Midbrain (tissue), 1 donor: ENCODE measurements at places on chromosomes 4 and X.

- DNase-seq = no peak
These were observed 20.7 kb downstream of the NALF2 start for GRCh38 chrX:69524781-69525363.

- no peak for DNase-seq
These were observed 98.6 kb upstream of the NKX1-1 start for GRCh38 chr4:1504595-1505500.

GRCh38 chrX:17860811-17861488 is at the start of gene RAI2:
Gene RAI2 (minus strand): TSS chrX:17861298. CDS start chrX:17802010, 59,288 bp downstream.
- DNase-seq = no peak

GRCh38 chr4:3433138-3433869 is 8.5 kb upstream of the HGFAC start:
- no peak for DNase-seq

DNA sequence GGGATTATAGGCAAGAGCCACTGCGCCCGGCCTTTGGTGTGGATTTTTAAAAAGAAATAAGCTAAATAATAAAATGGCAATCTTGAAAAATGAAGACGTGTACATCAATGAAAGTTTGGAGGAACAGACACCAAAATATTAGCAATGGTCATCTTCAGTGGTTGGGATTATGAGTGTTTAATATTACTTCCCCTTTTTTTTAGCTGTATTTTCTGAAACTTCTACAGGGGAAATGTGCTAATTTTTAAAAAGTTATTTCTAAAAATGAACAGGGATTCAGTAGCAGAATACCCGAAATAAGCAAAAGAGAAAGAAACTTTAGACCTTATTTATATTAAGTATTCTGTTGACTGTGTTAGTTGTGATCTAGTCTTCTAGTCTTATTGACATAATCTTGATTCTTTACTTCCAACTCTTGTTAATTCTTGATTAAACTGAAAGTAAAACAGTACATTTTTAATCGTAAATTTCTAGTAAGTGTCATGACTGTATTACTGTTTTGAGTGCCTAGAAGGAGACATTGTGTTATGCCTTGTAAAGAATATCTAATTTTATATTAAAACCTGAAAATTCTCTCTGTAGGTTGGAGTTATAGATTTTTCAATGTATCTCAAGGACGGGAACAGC is 51.3 kb downstream of the RUFY3 start:
- no peak for DNase-seq

- no peak for DNase-seq
These were observed 1132.3 kb upstream of the PCDH10 start for GRCh38 chr4:132016703-132017350.

DNA sequence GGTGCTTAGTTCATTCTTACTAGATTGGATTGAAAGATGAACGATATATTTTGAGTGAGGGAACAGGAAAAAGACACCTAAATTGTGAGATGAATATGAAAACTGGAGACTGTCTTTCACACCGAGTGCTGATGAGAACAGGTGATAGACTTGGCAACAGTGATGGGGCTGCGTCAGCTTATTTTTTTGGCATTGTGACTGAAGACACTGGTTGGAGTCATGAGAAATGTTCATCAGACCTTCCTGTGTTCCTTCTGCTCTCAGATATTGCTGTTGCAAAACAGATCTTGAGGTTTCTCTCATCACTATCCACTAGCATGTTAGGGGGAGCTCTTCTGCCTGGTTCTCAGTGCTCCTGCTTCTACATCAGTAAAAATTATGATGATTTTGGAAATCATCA is 124.2 kb upstream of the KCNIP4 start:
- no peak for DNase-seq

GRCh38 chrX:71998836-71999509 is 88.3 kb downstream of the NHSL2 start:
- DNase-seq = peak; percentile 9

- DNase-seq = no peak
These were observed 52.7 kb downstream of the PSAPL1 start for GRCh38 chr4:7381890-7382633.

DNA sequence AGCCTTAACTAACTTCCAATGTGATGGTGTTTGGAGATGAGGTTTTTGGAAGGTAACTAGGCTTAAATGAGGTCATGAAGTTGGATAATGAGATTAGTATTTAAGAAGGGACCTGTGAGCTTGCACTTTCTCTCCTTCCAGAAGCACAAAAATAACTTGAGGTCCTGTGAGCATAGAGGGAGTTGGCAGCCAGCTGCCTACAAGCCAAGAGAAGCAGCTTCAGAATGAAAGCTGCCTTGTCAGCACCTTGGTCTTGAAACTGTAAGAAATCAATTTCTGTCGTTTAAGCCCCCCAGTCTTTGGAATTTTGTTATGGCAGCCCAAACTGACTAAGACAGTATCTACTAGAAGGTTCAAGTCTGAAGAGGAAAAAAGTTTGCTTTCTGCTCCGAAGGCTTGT is 280.2 kb upstream of the GALNTL6 start:
- DNase-seq = no peak

DNA sequence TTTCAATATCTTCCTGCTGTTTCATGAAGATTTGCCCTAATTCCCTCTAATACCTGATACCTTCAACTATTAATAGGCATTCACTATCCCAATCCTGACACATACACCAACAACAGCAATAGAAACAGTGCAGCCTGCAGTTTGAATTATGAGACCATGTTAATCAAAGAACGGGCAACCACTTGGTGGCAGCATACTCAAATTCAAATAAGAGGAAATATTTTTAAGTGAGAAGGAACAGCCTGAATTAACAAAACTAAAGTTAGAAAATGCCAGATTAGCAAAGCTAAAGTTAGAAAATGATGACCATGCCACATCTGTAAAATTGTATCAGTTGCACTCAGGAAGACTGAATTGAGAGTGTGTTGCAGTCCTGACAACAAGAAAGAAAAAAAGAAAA is 204.9 kb downstream of the SMARCA1 start:
- DNase-seq = no peak

DNA sequence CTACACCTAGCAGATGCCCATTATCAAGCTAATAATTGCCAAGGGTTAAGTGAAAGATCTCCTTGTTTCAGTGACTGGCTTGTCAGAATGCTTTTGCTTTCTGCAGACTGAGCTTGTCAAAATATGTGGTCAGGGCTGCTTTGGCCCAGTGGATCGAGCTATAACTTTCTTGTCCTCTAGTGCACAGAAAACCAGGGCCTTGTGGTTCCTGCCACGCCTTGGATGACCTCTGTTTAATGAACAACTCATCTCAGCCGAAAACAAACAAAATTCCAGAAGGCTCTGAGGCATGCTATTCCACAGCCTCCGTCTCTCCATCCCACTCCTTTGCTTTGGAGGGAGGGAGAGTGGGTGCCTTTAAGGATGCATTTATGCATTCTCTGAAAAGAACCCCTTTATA is 11.3 kb downstream of the EVC start:
- DNase-seq = no peak

DNA sequence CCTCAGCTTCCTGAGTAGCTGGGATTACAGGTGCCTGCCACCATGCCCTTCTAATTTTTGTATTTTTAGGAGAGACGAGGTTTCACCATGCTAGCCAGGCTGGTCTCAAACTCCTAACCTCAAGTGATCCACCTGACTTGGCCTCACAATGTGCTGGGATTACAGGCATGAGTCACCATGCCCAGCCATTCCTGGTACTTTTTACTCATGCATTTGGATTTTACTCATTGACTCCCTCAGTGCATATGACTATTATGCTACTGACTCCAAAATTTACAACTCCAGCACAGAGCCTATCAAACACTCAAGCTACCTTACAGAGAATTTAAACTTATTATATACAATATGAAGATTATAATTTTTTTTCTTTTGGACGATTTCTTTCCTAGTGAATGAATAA is 199.9 kb downstream of the CXXC4 start:
- DNase-seq = no peak

GRCh38 chr4:122170775-122171174 is 18.6 kb downstream of the BLTP1 start:
- no peak for DNase-seq

GRCh38 chr4:47567511-47567910 is 82.4 kb downstream of the ATP10D start:
- no peak for DNase-seq

DNA sequence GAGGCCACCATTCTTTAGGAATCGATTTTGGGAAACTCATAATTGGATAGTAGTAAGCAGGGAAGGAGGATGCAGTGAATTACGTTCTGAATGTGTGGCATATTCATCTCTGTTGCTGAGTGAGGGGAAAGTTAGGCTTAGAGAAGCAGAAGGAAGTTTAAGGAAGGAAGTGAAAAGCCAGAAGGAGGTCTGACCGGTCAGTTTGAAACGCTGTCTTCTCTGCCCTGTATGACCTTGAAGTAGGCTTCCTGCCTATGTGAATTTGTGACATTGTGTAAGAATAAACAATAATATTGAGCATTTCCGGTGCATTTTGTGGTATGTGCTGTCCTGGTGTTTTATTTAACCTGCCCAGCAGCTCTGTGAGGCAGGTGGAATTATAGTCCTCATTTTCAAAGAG is 67.3 kb downstream of the PDLIM5 start:
- no peak for DNase-seq

- no peak for DNase-seq
These were observed 18.4 kb upstream of the SORBS2 start for GRCh38 chr4:185830263-185830994.

GRCh38 chr4:87392183-87392582 is 1.2 kb upstream of the HSD17B11 start:
- no peak for DNase-seq

GRCh38 chr4:110364911-110365520 is 110.9 kb upstream of the ENPEP start:
- no peak for DNase-seq

DNA sequence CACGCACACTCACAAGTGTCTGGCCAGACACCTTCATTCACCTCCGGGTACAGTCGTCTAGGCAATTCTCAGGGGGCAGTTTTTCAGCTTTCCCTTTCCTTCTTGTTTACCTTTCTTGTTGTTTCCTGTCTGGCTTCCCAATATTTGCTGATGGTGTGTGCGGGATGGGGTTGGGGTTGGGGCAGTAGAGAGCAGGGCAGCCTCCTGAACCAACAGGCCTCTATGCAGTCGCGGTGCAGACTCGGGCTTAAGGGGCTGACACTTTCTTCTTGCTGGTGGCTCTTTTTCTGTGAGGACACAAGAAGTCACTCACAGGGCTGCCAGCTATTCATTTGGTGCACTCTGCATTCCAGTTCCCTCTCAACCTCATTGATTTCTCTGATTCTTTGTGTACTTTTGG is 56.4 kb downstream of the NBDY start:
- DNase-seq = no peak

DNA sequence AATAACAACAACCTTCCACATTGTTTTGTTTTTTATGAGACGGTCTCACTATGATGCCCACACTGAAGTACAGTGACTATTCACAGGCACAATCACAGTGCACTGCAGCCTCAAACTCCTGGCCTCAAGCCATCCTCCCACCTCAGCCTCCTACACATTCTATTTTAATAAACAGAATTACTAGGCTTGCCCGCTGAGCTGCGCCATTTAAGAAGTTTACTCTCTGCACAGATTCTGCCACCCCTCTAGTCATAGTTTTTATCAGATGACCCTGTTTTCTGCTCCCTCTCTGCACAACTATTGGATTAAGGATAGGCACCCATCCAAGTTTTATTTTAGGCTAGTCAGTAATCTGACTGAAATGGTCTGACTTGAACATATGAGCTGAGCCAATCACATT is 11.3 kb upstream of the COX18 start:
- no peak for DNase-seq

- no peak for DNase-seq
These were observed 84.5 kb downstream of the HPGD start for GRCh38 chr4:174437749-174438148.

DNA sequence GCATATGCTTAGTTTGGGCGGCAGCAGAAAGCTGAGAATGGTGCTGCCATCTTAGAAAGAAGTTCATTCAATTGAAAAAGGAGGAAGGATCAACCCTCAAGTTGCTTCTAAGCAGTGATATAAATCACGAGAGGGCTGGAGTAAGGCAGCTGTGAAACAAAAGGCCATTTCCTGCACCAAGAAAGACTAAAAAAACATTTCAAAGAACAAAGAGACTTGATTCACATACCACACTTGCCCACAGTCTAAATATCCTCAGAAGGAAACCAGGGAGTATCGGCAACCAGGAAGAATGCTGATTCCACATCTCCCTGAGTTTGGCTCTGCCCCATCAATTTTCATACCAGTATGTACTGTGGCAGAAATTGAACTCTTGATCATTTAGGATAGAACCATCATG is 240.1 kb downstream of the OPHN1 start:
- DNase-seq = no peak

GRCh38 chrX:30065226-30065625 is 150.1 kb upstream of the MAGEB2 start:
- DNase-seq = no peak

GRCh38 chrX:96683997-96684338 is 674 bp upstream of the DIAPH2 start:
- DNase-seq = no peak

- no peak for DNase-seq
These were observed 51.2 kb upstream of the CHRNA9 start for GRCh38 chr4:40283968-40284367.

DNA sequence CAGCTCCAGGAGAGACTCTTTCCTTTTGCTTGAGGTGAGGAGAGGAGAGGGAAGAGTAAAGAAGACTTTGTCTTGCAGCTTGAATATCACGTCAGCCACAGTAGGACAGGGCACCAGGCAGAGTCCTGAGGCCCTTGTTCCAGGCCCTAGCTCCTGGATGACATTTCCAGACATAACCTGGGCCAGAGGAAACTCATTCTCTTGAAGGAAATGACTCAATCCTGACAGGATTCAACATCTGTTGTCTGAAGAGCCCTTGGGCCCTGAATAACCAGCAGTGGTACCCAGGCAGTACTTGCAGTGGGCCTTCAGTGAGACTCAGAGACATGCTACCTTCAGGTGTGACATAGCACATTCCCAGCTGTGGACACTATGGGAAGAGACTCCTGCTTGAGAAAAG is 62.8 kb downstream of the FGF16 start:
- DNase-seq = no peak

DNA sequence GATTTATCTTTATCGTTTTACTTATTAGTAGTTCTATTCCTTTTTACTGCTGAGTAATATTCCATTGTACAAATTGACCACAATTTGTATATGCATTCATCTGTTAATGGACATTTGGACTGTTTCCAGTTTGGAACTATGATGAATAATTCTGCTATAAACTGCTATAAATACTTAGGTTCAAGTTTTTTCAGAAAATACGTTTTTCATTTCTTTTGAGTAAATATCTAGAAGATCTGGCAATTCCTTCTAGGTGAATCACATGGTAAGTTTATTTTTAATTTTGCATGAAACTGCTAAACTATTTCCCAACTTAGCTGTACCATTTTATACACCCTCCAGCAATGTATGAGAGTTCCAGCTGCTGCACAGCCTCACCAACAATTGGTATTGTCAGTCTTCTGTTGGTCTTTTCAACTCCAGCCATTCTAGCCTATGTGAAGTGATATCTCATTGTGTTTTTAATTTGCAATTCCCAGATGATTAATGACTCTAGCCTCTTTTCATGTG is 22.2 kb downstream of the LIN54 start:
- DNase-seq = no peak
